ENCODE measurements at places on chromosomes 13 and 19. TPM values are rescaled to one million over a fixed set of nuclear protein-coding genes. Genes with fewer than 3 reads are reported as not detected.

DNA sequence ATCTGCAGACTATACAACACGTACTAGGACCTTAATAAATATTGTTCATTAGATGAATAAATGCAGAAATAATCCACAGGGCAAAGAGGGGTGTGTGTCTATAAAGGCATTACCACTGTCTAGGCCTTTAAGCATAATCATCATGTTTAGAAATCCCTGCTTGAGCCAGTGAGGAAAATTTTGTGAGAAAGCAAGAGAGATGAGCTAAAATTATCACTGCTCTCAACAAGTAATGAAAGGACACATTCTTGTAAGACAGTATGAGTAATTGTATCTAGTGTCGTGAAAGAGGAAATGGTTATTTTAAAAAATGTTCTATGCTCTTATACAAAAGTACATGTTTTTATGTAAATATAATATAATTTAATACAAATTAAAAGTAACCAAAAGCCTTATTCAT lies 1699.4 kb downstream of the PCDH9 start:
- no peak for DNase-seq
- no peaks in the 10 kb centered on the region for H3K4me1 ChIP-seq
- no peak overlapping the region for H3K4me3 ChIP-seq
- H3K36me3 ChIP-seq: no peaks in the 10 kb centered on the region
- H3K27ac ChIP-seq: no peak overlapping the region

DNA sequence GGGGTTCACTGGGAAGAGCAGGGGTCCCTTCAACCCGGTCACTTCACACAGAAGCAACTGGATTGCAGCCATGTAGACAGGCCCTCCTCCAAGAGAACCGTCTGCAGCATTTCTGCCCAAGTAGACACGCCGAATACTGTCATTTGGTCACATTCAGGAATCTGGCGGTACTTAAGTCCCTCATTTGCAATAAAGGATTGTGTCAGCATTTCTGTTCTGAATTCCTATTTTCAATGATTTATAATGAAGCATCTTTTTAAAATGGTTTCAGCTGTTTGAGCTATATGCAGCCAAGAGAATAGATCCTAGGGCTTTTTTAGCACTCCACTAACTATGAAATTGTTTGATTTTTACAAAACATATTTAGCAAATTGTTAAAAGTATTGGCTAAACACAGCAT lies 143.5 kb upstream of the SOX1 start:
- H3K4me1 ChIP-seq: no peaks in the 10 kb centered on the region
- H3K36me3 ChIP-seq: no peaks in the 10 kb centered on the region
- no peak overlapping the region for H3K4me3 ChIP-seq

- H3K4me1 ChIP-seq: no peaks in the 10 kb centered on the region
- H3K36me3 ChIP-seq: no peaks in the 10 kb centered on the region
- no peak overlapping the region for H3K27ac ChIP-seq
- H3K27me3 ChIP-seq: peaks cover 24% of the 10 kb centered on the region
- no peak for DNase-seq
- no peak overlapping the region for H3K4me3 ChIP-seq
Observed at GRCh38 chr19:29526730-29527499, 1.1 kb downstream of the VSTM2B start.

DNA sequence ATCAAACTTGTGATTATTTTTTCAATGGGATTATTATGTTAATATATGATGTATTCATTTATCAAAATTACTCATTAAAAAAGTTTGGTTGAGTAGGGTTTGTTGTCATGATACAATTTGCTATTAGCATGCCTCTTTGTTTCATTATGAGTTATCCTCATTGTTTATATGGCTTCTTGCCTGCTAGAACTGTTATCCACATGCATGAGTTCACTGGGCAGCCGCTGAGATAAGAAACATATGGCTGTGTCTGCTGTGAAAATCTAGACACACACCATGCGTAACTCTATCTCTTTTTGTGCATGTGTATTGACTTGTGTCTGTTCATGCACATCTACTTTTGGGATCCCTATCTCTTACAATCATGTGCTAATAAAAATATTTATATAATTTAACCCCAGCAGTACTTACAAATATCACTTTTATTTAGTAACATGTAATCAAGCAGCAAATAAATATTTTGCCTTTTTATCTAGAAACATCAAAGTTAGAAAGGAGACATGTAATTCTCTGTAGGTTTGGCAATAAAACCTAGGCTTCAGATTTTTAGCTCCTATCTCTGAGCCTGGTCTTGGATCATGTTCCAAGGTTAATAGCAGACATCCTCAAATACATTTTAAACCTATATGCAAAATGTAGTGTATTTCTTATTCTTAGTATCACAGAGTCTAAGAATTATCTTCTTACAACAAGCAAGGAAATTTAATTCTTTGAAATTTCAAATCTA lies 11.2 kb upstream of the KLF12 start:
- no peak overlapping the region for H3K27ac ChIP-seq
- H3K27me3 ChIP-seq: no peaks in the 10 kb centered on the region
- H3K4me1 ChIP-seq: no peaks in the 10 kb centered on the region
- H3K36me3 ChIP-seq: no peaks in the 10 kb centered on the region
- no peak overlapping the region for H3K4me3 ChIP-seq
- no peak for DNase-seq

The IFNL1 gene
- total RNA-seq: not detected

Data from PC-9 (cell line).